ENCODE measurements at places on chromosomes 11 and 22.

- DNase-seq = no peak
These were observed 31.0 kb upstream of the ST14 start for GRCh38 chr11:130128626-130129025.

DNA sequence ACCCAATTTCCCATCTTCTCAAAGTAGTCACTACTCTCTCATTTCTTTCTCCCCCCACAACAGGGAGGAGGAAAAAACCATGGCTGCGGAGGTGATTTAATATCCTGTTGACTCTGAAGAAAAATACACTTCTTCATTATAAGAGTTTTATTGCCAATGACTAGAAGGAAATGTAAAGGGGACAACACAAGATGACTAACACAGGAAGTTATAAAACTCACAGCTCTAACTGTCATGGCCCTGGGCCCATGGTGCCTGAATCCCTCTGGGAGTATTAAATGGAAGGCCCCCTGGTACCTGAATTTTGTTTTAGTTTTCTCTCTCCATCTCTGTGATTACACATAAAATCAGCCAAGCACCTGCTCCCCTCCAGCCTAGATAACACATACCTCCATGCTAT, 352.8 kb upstream of the FAT3 start:
- DNase-seq = no peak

GRCh38 chr11:1912289-1912878, 7.1 kb upstream of the TNNT3 start:
- no peak for DNase-seq

DNA sequence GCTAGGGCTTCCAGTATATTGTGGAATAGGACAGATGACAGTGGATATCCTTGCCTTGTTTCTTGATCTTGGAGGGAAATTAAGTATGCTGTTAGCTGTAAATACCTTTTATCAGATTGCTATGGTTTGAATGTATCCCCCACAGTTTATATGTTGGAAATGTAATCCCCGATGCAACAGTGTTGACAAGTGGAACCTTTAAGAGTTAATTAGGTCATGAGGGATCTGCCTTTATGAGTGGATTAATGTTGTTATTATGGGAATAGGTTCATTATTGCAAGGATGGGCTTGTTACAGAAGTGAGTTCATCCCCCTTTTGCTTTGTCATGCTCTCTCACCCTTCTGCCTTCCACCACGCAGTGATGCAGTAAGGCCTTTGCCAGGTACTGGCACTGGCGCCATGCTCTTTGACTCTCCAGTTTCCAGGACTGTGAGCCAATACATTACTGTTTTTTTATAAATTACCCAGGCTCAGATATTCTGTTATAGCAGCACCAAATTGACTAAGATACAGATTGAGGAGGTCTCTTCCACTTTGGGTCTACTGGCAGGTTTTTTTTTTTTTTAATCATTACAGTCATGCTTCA, 16.4 kb downstream of the CABIN1 start:
- no peak for DNase-seq

- no peak for DNase-seq
These were observed 3.0 kb upstream of the UBASH3B start for GRCh38 chr11:122652495-122652894.

DNA sequence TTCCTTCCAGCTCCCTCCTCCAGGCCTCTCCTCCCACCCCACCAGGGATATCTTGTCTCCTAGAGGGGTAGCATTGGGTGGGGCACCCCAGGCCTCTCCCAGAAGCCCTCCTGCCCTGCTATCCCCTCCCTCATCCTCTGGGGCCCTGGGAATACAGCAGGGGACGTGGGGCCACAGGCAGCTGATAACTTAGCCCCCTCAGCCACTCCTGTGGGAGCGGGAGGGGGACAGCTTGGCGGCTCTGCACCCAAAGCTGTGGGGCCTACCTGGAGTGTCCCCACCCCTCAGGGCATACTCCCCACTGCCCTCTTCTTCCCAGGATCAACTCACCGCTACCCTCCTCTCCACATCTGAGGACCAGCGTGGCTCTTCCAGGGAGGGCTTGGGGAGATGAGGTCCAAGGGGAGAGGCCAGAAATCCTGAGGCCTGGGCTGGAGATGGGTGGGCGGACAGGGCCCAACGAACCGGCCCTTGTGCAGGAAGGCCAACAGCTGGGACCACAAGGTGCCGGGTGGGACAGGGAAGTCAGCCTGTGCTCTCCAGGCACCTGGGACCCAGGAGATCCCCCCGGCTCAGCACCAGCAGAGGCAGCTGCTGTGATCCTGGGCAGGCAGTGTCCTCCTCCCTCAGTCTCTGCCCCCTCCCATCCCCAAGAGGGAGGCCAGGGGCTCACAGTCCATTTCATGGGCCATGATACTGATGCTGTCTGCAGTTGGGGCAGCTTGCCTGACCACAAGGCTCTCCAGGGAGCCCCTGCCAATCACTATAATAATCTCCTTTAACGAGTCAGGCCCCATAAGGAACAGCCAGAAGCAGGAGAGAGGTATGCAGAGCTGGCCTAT, 23.2 kb downstream of the NEAT1 start:
- DNase-seq = no peak

DNA sequence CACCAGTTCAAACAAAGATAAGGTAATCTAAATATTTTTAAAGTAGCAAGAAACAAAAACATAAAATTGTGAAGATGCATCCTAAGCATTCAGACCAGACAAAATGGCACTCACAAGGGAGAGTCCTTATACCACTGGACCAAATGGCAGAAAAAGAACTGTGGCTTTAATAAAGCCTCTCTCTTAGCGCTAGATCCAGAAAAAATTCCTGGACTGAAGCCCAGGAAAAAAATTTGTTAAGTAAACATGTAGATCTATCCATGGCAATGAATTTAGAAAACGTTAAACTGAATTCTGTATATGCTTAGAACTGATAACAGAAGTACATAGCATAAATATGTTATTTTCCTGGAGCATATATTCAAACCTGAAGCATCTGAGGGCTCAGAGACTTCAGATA, 11.8 kb upstream of the CD59 start:
- no peak for DNase-seq

DNA sequence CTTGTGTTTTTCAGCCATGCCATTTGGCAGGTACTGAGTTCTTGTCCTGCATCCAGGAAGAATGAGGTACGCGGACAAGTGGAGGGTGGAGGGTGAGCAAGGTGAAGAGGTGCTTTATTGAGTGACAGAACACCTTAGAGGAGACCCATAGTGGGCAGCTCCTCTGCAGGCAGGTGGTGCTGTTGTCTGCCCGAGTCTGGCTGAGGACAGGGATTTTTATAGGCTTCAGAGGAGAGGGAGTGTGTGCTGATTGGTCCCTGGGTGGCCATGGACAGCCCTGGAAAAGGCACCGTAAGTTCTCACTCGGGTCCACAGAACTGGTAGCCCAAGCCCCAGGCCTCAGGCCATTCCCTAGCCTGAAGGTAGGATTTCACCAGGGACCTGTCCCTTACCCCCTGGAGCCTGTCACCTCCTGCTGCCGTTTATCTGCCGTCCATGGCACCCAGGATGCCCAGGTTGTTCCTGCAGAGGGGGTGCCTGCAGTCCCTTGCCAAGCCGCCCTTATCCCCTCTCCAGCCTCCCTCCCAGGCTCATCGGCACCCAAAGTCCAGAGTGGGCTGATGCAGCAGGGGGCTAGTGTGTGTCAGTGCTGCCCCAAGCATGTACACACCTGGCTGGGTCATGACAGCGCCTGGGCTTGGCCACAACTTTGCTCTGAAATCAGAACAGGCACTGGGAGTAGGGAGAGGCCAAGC, 213.6 kb downstream of the LRRC4C start:
- DNase-seq = no peak

- no peak for DNase-seq
These were observed 154.2 kb downstream of the MIAT start for GRCh38 chr22:26811647-26811992.

DNA sequence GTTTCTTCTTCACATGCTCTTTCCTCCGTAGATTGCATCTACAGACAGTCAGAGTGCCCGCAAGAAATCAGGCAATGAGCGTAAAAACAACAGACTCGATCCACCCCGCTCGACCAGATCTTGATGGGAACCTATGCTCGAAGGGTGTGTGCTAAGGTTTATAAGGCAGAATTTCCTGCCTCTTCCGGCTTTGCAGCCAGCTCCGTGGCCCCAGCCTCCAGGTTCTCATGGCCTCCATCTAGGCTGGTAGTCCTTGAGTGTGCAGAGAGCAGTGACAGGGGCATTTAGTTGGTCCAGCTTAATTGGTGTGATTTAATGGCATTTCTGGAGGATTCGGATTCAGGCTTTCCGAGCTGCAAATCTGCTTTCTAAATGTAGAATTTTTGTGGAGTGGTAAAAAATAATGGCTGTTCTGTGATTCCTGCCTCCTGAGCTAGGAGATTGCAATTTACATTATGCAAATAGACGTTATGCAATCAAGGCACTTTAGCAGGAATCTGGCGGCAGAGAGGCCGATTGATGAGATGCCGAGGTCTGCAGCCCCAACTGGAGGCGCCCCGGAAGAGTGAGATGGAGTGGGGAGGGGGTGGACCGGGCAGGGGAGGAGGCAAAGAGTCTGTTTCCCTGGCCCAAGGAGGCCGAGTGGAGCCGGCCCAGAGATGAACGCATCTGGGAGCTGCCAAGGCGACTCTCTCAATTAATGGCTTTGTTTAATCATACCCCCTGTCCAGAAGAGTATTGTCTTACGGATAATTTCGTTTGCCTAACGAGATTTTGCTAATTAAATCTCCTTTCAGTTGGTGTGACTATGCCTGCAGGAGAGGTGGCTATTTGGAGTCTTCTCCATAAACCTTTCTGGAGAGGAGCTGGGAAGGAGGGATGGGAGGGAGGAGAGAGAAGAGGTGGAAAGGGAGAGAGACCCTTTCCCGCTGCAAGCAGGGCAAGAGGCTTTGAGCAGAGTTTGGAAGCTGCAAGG, 75.3 kb downstream of the PKNOX2 start:
- no peak for DNase-seq

GRCh38 chr11:130209128-130209932, 49.7 kb downstream of the ST14 start:
- DNase-seq = no peak

- DNase-seq = no peak
These were observed 59.0 kb downstream of the THAP12 start for GRCh38 chr11:76321820-76322524.

GRCh38 chr22:25672289-25673084, 69.5 kb upstream of the MYO18B start:
- DNase-seq = no peak

- DNase-seq = no peak
These were observed 47.7 kb upstream of the HTATIP2 start for GRCh38 chr11:20315800-20316199.

GRCh38 chr11:13717331-13717730, 48.9 kb downstream of the FAR1 start:
- no peak for DNase-seq

- DNase-seq = no peak
These were observed 8.9 kb upstream of the FXYD2 start for GRCh38 chr11:117833401-117833891.

DNA sequence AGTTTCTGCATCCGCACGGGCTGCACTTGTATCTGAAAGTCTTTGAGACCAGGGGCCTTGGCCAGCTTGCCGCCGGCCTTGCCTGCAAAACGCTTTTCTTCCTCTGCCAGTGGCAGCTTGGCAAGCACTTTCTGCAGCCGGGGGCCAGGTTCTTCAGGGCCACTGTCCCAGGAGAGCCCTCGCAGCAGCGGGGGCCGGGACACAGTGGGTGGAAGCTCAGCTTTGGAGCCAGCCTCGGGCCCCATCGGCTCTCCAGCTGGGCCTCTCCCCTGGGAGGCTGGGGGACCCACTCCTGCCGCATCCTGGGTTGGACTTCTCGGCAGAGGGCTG, 57.5 kb upstream of the LYVE1 start:
- no peak for DNase-seq

- DNase-seq = no peak
These were observed 15.4 kb downstream of the BAD start for GRCh38 chr11:64268893-64269539.

DNA sequence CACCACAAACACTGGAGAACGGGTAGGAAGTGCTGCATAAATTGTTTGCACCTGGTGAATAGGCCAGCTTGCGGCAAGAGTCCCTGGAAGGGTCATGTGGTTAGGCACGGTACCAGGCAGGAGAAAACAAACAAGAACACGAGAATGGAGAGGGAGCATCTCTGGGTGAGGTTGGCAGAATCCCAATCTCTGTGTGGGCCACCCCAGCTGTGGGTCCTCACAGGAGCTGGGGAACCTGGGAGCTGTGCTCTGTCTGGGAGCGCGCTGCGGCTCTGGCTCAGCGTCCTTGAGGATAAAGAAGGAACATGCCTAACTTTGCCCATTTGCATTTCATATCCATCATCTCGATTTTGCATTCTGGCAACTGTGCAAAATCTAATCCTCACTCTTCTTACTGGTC, 46.1 kb upstream of the JAM3 start:
- no peak for DNase-seq

DNA sequence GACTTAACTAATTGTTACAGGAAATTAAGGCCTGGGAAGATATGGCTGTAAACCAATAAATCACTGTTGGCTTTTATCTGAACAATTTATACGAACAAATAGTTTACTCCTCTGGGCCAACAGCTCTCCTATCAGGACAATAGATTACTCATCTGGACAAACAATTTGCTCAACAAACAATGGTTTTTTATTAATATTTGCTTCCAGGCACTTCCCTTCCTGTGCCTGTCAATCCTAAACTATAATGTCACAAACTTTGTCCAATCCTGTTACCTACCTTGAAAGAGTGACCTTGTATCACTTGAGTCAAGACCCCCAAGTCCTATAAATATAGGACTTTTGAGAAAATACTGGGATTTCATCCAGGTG, 87.6 kb upstream of the OR9Q1 start:
- no peak for DNase-seq

DNA sequence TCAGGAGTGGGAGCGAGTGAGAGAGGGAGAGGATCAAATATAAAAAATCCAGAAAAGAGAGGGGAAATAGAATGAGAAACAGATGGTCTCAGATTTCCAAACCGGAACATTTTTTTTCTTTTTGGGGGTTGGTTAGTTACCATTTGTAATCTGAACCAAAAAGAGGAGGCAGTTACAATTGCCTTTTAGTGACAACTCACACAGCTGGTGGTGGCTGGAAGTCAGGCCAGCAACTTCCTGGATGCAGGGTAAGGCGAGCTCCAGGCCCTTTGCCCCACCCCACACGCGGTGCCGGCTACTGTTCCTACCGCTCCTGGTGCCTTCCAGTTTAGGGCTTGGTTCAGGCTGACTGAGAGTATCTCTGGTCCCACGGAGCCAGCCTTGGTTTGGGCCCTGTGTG, 21.0 kb upstream of the UBASH3B start:
- DNase-seq = no peak

- DNase-seq = no peak
These were observed 679 bp upstream of the DPP3 start for GRCh38 chr11:66479394-66480116.

- no peak for DNase-seq
These were observed 84.2 kb downstream of the PHF21B start for GRCh38 chr22:44925465-44926123.

GRCh38 chr11:76161261-76161961, 44.9 kb downstream of the WNT11 start:
- no peak for DNase-seq

GRCh38 chr22:30701872-30702271, 7.2 kb downstream of the OSBP2 start:
- DNase-seq = no peak

DNA sequence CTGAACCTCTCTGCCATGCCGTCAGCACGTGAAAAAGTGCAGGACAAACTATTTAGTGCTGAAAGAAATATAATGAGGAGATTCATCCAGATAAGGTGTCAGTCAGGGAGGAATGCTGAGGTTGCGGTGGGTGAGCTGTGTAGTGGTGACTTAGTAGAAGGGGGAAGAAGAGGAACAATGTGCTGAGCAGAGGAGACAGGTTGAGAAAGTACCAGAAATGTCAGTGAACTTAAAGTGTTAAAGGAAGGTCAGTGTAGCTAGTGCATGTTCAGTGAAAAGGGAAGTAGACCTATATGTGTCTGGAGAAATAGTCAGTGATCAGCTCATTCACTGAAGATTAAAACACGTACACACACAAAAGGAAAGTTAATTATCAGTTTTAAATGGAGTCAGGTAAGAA, 237.6 kb upstream of the CCDC179 start:
- no peak for DNase-seq

Data from CD4-positive, alpha-beta T cell (primary cell).